ENCODE measurements at places on chromosomes 11 and 22.

DNA sequence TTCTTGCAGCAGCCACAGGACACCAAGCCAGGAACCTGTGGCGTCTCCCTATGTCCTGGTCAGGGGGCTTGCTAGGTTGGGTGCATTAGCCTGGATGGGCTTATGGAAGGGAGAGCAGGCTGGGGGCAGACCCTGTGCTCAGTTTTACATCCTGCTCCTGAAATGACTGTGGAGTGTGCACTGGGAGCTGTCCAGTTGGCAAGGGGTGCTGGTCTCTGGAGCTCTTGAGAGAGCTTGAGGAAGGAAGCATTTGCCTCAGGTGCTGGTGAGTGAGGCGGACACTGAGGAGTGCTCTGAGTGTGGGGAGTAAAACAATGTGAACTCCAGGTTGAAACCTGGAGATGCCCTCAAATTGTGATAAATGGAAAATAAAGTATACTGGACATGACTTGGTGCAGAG, 3.4 kb downstream of the SCGB1D4 start:
- DNase-seq: no peak

- no peak for DNase-seq
These were observed 11.9 kb upstream of the CD44 start for GRCh38 chr11:35126879-35127581.

DNA sequence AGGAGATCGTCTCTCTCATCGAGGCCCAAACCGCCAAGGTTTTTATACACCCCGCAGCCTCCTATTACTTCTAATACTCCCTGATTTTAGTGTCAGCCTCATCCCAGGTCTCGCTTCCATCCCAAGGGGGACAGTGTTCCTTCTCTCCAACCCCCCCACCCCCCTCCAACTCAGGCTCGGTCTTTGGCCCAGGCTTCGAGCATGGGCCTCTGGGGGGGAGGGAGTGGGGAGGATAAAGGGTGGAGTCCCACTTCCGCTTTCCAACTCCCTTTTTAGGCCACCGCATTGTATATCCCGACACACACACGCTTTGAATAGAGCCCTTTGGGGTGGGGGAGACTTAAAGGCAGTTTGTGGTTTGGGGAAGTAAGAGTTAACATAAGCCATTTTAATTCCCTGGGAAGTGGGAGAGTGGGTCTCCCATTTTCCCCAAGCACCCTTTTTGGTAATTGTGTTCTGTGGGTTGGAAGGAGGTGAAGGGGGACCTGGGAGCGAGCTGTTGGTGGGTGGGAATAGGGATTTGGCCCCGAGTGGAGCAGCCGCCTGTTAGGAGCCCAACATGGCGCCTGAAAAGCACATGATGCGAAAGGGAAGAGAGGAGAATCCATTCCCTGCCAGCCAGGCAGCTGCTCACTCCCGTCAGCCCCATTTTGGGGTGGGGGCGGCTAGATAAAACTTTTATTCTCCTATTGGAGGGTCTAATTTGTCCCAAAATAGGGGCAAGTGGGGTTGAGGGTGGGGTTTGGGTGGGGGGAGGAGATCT, 844 bp downstream of the PCF11 start:
- peak; percentile 64 for DNase-seq

DNA sequence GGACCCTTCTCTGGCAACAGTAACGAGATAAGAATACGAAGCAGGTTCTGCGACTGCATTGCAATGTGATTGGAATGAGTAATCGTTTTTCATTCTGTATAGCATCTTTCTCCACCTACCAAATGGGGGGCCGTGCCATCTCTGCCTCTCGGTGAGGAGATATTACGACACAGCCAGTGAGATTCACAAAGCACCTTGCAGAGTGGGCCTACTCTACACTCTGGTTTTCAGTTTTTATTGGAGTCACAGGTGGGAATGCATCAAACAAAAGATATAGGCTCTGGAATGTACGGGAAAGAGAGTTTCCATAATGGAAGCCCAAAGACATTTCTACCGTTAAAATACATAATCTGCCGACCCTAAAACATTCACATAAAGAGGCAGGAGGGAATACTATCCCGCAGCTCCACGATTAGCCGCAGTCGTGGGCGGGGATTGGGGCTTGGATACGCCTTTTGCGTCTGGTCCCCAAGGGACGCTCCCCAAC, 423 bp upstream of the RTN3 start:
- DNase-seq: no peak

DNA sequence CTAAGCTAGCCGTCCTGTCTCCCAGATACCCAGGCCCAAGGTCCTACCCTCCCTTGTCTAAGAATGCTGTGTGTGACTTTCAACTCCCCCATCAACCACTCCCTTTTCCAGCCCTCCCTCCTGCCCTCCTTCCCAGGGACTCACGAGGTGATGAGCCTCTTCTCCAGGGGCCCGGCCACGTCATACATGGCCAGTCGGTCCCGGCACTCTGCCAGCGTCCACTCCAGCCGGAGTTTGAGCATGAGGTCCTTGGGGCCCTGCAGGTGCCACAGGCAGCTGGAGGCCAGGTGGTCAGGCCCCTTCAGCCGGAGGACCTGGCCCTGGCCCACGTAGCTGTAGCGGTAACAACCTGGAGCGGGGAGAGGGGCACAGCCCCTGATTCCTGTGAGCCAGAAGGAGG, 20.1 kb downstream of the TMPRSS6 start:
- DNase-seq: no peak

DNA sequence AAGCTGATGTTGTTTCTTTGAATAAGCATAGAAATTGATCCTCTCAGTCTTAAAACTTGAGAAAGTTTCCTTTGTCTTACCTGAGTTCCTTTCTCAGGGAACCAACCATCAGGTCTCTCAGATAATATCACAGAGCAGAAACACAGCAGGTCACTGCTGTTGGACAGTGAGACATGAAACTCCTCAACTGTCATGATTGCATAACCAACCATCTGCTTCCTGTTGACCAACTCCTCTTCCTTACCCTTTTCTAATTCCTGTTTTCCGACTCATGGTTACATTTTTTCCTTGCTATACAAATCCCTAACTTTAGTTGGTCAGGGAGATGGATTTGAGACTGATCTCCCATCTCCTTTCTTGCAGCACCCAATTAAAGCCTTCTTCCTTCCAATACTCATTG, 845.3 kb downstream of the FAM181B start:
- DNase-seq: no peak

DNA sequence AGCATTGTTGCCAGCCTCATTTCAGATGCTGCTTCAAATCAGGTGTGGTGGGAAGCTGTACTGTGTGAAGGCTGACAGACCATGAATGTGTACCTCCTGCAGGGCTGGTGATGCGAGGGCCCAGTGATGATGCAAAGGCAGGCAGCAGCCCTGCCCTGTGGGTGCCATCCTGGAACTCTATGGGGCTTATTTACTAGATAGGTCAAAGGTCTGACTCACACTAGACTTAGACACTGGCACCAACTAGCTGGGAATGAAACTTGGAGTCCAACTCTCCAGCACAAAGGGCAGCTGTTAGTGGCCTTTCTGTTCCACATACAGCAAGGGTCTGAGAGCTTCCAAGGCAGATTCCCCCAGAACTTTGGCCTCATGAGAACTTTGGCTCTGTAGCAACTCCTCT, 138.4 kb downstream of the TTC17 start:
- DNase-seq: no peak

DNA sequence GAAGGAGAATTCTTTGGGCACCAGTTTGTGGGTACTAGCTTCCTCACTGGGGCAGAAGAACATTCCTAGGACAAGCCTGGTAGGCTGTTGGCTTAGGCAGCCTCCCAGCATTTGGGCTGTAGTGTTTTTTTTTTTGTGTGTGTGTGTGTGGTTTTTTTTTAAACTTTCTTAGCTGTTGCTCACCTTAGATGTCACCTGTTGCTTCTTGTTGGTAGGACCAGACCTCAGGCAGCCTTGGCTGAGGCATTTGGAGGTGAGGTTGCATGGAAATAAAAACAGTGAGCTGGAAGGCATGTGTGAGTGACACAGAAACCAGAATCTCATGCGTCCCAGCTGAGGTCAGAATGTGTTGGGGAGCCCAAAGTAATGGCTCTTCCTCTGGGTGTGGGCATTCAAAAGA, 21.3 kb downstream of the AMPD3 start:
- DNase-seq: no peak

GRCh38 chr11:133078012-133078411, 454.3 kb downstream of the OPCML start:
- DNase-seq: no peak

- DNase-seq: no peak
These were observed 7.7 kb downstream of the CHST1 start for GRCh38 chr11:45657496-45658260.

DNA sequence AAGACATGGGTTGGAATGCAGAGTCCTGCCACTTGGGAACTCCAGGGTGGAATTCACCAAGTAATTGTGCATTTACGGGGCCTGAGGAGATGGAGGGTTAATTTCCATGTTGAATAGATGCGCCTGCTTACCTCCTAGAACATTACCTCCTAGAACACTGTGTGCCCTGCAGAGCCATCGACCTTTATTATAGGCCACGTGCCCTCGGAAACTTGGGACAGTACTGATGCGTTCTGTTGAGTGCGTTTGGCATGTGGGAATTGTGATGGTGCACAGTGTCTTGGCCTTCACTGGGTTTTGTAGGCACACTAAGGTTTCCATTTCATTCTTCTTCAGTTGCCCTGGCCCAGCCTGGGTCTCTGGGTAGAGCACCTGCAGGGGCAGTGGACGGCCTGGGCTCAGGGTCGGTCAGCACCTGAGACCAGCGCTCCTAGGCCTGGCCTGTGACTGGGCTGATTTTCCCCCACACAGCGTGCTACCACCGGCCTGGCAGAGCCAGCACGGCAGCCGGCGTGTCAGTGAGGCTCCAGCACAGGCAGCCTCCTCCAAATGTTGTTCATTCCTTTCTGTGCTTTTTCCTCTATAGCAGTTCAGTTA, 12.7 kb downstream of the TRMU start:
- DNase-seq: no peak

DNA sequence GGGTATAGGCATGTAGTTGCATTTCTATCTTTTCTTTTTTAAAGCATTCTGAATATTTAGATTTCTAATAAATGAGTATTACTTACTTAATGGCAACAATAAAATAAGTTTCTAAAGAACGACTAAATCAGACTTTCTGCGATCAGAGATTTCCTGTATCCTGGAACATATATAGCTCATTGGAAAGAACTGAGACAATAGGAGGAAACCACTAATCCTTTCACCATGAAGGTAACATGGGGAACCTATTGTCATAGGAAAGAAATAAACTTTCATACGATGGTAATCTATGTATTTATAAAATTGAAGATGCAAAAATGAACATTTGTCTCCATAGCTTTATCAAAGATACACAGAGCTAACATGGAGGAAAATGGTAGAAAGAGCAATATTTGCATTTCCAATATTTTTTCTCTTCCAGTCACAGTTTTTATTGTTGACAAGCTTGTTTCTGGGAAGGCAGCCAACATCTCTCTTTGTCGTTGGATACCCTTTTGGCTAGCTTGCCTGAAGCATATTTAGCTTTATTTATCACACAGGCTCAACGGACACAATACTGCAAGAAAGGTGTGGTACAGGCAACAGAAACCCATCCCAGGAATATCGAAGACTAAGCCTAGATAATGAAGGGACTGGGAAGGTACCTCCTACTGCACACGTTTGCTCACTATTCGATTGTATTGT, 293.3 kb upstream of the MPPED2 start:
- DNase-seq: no peak

GRCh38 chr11:111532365-111532709, 8.2 kb upstream of the LAYN start:
- no peak for DNase-seq

- DNase-seq: no peak
These were observed 27.9 kb upstream of the PDE2A start for GRCh38 chr11:72702096-72702495.

- DNase-seq: no peak
These were observed 1059.3 kb upstream of the CNTN5 start for GRCh38 chr11:97961431-97961830.

GRCh38 chr22:17910561-17911311, 113.6 kb downstream of the MICAL3 start:
- peak; percentile 94 for DNase-seq

GRCh38 chr11:70517988-70518907, 119.9 kb downstream of the CTTN start:
- no peak for DNase-seq

DNA sequence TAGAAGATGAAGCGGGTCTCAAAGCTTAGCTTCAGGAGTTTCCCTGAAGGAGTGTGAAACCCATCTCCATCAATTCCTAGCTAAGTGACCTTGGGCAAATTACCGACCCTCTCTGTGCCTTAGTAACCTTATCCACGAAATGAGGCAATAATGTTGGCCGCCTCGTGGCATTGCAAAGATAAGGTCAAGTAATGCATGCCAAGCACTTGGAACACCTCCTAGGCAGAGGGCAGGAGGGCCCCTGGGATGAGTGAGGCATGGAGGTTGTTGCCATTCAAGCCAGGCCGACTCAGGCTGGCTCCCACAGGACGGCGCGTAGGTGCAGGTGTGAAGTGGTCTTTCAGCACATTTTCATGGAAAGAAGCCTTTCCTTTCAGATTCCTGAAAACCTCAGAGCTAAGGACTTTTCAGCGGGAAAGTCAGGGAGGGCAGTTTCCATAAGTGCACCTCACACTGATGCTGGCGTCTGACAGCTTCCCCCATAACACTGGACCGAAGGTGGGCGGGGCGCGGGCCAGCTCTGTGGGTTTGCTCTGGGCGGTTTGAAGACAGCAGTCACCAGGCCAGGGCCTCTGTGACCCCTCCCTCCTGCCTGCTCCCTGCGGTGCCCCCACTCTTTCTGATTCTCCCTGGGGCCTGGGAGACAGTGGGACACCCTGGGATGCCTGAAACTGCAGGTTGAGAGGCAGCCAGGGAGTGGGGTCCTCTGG, 25.2 kb downstream of the RPS6KA4 start:
- peak; percentile 31 for DNase-seq

GRCh38 chr11:7578276-7578955, 64.6 kb downstream of the PPFIBP2 start:
- no peak for DNase-seq

GRCh38 chr11:70019576-70020011, 58.5 kb upstream of the ANO1 start:
- no peak for DNase-seq

- DNase-seq: no peak
These were observed 5.1 kb downstream of the PARVA start for GRCh38 chr11:12382451-12382850.

- DNase-seq: no peak
These were observed 3.9 kb downstream of the MFNG start for GRCh38 chr22:37482244-37482643.

DNA sequence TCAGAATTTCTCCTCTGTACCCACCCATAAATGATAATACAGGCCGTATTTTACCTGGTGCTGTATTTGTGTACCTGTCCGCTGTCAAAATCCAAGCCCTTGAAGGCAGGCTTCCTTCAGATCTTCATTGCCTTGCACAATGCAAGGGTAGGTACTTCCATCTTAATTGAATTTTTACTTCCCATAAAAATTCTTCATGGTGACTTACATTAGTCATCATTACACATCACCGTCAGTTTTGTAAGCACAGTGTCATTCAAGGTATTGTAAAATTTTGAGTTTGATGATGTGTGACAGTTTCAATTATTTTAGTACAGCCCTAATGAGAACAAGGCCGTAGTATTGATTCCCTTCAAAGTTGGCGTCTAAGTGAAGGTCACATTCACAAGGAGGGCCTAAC, 770 bp upstream of the TSG101 start:
- DNase-seq: no peak

Data from gastrocnemius medialis (tissue), 4 donors.